ENCODE measurements at places on chromosomes 12 and 14. TPM values are rescaled to one million over a fixed set of nuclear protein-coding genes. Genes with fewer than 3 reads are reported as not detected.

The CIDEB gene
- total RNA-seq = 0.59 TPM

The AKAP5 gene
- 3.6 TPM for total RNA-seq

The RBM23 gene
- 93.5 TPM for total RNA-seq

The ZFHX2 gene
- 0.30 TPM for total RNA-seq

The OR4E2 gene
- not detected for total RNA-seq

The PZP gene
- total RNA-seq = not detected

The KLRC4 gene
- total RNA-seq = not detected

The MYO1H gene
- total RNA-seq = not detected

The CMA1 gene
- not detected for total RNA-seq

The MYF5 gene
- not detected for total RNA-seq

The DDX51 gene
- 7.7 TPM for total RNA-seq

The KCNH5 gene
- under 0.01 TPM for total RNA-seq

The MIP gene
- not detected for total RNA-seq

The DENND5B gene
- total RNA-seq = 15.7 TPM

The PELI2 gene
- 1.0 TPM for total RNA-seq
